Stimulated activated CD4-positive, alpha-beta T cell treated with anti-CD3 and anti-CD28 coated beads, Interleukin-2, amount 100 ng/mL, for 4 hours (primary cell): ENCODE measurements at places on chromosomes 4 and X.

DNA sequence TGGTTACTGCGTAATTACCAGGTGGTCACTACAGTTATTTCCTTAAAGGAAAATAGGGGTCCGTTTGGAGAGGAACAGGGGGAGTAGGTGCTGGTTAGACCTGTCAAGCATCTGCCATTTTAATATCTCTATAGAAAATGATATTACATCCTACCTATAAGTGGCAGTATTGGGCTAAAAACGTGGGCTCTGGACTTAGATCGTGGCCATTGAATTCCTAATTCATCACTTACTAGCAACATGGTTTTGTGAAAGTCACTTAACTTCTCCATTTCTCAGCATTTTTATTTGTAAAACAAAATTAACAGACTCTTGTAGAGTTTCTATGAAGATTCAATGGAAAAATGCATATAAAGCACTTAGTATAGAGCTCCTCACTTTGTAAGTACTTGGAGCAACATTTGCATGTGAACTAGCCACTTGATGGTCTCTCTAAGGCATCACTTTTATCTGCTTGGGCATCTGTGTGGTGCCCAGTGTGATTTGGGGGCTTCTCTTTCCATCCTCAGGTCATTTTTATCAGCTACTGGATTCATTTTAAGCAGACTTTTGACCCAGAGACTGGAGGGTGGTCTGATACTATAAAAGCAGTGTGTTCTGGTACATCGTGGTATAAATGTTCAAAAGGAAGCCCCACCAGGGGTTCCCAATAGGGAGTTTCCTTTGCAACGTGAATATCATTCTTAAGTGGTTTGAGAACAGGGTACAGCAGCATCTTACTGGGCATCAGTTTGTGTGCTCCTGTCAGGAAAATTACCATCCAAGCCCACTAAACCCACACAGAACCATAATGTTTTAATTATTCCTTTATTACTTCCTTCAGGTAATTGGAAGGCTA, 42.7 kb upstream of the RASSF6 start:
- no peak for DNase-seq

DNA sequence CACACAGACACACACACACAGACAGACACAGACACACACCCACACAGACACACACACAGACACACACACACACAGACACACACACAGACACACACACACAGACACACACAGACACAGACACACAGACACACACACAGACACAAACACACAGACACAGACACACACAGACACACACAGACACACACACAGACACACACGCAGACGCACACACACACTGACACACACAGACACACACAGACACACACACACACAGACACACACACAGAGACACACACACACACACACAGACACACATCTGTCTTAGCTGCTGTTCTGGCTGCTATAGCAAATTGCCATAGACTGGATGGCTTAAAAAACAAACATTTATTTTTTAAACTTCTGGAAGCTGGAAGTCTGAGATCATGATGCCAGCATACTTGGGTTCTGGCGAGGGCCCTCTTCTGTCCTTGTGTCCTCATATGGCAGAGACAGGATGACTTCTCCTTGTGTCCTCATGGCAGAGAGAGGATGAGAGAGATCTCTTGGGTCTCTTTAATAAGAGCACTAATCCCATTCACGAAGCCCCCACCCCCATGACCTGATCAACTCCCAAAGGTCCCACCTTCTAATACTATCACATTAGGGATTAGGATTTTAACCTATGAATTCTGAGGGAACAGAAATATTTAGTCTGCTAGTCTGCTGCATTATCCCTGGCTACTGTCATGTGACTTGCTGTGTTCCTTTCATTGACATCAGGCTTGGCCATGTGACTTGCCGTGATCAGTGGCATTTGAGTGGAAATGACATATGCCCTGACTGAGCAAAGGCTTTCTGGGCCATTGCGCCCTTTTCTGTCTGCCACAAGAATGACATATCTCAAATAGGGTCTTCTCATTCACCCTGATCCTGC, 32.7 kb upstream of the RASGEF1B start:
- DNase-seq = no peak

DNA sequence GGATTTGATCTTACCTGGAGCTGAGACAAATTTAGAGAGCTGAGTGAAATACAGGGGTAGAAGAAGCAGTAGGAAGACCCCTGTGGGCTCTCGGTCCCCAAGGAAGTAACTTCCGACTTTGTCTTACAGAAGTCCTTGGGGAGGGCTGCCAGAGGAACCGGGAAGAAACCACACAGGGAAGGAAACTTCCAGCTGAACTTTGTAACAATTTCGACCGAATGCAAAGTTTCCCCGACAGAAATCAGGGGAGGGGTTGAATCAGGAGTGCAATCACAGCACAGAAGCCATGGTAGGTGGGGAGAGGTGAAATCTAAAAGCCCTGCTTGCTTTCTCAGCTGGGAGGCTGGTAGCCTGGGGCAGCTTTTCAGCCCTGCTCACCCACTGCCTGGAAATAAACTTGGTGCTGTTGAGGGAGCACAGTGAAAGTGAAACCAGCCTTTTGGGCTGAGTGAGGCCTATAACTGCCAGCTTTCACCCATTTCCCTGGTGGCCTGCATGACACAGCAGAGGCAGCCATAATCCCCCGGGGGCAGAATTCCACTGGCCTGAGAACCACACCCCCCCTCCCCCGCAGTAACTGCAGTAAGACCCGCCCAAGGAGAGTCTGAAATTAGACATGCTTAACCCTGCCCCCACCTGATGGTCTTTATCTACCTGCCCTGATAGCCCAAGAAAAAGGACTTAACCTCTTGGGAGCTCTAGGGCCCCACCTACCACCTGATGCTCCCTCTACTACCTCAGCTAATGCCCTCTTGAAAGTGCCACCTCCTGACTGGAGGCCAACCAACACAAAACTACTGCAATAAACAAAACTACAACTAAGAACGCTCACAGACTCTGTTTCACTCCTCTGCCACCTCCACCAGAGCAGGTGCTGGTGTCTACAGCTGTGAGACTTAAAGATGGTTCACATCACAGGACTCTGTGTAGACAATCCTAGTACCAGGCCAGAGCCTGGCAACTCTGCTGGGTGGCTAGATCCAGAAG, 248.2 kb downstream of the PARM1 start:
- DNase-seq = no peak

DNA sequence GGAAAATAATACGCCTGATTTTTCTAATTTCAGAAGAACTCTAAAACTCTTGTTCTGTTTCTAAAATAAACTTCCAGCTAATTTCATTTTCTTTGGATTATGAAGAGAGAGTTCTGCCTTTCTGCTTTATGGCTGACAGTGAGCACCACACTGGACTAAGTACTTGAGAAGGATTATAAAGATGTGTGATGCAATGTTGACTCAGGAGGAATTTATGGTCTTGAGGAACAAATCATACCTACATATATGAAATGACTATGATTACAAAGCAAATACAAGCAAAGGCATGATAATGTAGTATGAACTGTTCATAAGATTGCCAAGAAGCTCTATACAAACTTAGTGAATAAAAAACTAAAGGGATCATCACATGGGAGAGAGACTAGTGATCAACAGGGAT, 13.0 kb upstream of the SLC25A5 start:
- DNase-seq = no peak

DNA sequence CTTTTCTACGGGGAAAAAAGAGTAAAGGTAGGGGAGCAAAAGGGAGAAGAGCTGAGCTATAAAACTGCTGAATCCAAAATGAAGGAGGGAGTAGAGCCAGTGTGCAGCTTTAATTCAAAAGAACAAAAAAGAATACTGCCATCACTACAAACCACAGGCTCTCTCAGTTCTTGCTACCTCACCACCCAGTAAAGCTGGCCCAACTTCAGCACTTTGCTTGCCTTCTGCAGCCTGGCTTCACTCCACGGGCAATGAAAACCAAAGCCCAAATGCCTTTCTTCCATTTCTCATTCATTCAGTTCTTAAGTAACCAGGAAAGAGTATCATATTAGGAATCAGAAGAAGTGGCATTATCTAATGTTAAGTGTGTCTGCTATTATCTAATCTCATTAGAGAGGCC, 376.8 kb downstream of the BCOR start:
- DNase-seq = no peak

DNA sequence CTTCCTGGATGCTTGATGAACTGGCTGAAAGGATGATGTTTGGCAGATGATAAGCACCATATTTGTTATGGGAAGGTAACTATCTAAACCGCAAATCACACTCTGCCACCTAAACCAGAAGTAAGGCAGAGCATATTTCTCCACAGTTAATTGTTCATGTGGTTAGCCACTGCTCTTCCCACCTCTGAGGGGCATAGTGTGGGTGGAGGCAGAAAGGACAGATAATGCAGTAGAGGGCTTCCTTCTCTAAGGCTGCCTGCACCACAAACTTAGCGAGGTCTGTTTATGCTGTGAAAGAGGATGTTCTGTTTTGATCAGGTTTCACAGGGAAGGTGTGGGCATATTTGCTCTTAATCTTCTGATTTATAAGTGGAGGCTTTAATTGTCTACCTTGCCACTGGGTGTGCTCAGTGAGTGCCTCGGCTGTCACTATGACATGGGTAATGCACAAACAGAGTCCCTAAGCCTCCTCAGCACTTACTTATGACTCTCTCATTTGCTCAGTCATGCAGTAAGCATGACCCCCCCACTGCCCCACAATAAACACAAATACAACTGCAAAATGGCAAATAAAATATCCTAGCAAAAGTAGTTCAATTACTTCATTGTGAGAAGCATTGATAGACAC, 401.0 kb downstream of the TMA16 start:
- DNase-seq = no peak

GRCh38 chr4:40255393-40256281, 58.8 kb downstream of the RHOH start:
- DNase-seq = no peak

- DNase-seq = no peak
Observed at GRCh38 chrX:17968367-17968766, 107.3 kb upstream of the RAI2 start.

DNA sequence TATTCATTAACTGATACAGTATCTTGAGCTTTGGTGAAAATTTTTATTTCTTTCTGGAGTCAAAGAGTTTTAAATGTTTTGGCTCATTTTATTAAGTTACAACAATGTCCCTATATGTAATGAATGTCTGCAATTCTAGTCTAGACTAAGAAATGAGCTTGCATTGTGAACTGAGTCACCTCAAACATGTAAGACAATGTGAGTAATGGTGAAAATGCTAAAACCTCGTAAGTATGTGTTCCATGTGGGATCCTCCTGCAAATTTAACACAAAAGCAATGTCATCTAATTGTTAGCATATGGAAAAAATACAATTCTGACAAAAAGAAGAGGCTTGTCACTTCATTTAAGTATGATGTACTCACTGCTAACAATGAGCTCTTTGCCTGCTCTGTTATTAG, 480.5 kb upstream of the FSTL5 start:
- no peak for DNase-seq

- DNase-seq = no peak
Observed at GRCh38 chr4:81919223-81919622, 447.5 kb upstream of the RASGEF1B start.

GRCh38 chrX:151397741-151398070, 700 bp downstream of the VMA21 start:
- no peak for DNase-seq

- DNase-seq = no peak
Observed at GRCh38 chr4:23171976-23172375, 479.2 kb downstream of the GBA3 start.

DNA sequence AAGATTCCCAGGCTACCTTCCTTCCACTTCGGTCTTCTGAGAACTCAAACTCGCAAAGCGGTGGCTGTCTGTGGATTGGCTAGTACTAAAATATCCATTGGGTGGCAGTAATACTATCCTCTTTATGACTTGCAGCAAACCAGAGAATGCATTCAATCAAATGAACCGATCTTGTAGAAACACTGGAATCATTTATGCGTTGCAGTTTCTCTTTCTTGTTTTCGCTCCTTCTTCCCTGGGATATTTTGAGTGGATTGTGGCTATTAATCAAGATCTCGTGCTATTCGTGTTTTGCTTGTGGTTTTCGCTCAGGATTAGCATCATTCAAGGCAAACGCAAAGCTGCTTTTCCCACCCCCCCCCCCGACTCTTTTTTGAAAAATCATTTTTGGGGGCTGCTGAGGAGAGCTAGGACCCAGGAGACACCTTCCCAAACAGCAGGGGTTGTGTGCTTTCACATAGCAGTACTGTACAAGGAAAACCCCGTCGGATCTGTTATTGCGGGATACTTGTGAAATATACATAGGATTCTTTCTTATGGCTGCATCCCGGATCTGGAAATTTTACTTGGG, at the start of gene IL1RAPL1:
TSS of gene IL1RAPL1 (plus strand) at position 466 of the 571 bp plus-strand sequence.
- no peak for DNase-seq

DNA sequence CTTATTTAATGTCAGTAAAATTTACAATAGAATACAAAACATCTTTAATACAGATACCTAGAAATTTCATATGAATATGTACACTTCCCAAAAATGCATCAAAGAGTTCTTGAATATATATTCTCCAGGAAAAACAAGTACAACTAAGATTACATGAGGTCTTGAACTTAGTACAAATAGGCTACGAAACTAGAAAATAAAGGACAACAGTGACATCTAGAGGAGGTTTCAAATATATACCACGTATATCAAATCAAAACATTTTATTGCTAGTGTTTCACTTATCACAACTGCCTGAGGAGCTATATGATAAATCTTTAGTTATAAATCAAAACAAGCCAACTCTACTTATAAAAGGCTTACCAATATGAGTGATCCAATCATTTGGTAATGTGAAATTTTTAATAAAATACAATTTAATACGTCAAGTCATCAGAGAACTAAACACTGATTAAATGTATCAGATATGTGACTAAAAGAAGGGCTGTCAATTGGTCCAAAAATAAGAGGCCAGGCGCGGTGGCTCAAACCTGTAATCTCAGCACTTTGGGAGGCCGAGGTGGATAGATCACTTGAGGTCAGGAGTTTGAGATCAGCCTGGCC, 36.6 kb downstream of the ANAPC10 start:
- no peak for DNase-seq

DNA sequence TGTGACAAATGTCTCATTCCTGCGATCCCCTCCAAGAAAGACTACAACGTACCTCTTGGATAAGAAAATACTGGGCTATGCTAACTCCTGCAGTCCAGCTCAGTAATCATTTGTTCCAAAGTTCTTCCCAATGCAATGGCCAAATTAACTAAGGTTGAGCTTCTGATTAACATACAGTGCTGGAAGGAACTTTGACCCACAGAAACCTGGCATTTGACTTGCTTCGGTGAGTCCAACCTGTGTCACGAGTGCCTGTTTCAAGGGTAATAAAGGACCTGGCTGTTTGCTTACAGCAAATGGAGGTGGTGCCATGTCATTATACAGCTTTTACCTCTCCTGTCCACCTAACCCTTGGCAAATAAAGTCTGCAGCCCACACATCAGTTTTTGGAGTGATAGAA, 83.2 kb downstream of the RBM47 start:
- no peak for DNase-seq

GRCh38 chr4:149910604-149911350, 95.1 kb upstream of the IQCM start:
- no peak for DNase-seq
